ENCODE measurements at places on chromosomes 1 and 21. TPM values are rescaled to one million over a fixed set of nuclear protein-coding genes. Genes with fewer than 3 reads are reported as not detected.

DNA sequence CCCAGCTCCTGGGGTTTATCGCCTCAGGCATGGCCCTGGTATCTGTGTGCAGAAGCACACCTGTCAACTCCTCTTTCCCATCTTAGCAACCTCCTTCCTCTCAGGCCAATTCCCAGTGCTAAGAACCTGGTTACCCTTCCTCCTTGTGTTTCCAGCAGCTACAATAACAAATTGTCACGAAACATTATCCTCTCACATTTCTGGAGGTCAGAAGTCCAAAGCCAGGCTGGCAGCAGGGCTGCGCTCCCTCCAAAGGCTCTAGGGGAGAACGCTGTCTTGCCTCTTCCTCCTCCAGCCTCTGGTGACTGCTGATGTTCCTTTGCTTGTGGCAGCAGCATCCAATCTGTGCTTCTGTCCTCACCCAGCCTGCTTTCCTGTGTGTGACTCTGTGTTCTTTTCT is 10.7 kb upstream of the MRPS14 start:
- no peaks in the 10 kb centered on the region for H3K36me3 ChIP-seq
- no peaks in the 10 kb centered on the region for H3K4me1 ChIP-seq
- H3K27me3 ChIP-seq, result no peaks in the 10 kb centered on the region
- DNase-seq, result no peak

- H3K4me3 ChIP-seq, result no peak overlapping the region
- DNase-seq, result no peak
- H3K27ac ChIP-seq, result no peak overlapping the region
These were observed 109.9 kb downstream of the KIAA0319L start for GRCh38 chr1:35447278-35447677.

DNA sequence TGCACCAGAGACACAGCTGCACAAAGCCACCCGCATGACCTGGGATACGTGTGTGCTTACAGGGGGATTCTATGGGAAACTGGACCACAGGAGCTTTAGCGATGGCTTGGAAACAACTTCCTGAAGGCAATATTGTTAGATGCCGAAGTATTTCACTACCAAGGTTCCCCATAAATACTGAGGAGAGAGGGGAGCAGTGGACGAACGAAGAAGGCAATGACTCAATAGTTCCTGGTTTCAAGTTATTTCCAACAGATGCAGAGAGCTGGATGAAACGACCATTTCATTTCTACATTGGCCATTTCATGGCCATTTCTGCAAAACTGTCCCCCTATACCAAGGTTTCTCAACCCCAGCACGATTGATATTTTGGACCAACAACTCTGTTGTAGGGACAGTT is 61.3 kb downstream of the CD34 start:
- H3K4me1 ChIP-seq, result peaks cover 96% of the 10 kb centered on the region
- H3K27me3 ChIP-seq, result no peaks in the 10 kb centered on the region
- peaks cover 9% of the 10 kb centered on the region for H3K36me3 ChIP-seq
- DNase-seq, result no peak
- H3K27ac ChIP-seq, result peak overlapping the region; percentile 50

- peaks cover 7% of the 10 kb centered on the region for H3K27me3 ChIP-seq
- H3K36me3 ChIP-seq, result no peaks in the 10 kb centered on the region
- DNase-seq, result peak; percentile 78
- peaks cover 7% of the 10 kb centered on the region for H3K4me1 ChIP-seq
These were observed at the start of gene NGF for GRCh38 chr1:115337633-115338456. Gene NGF, minus strand, starts transcription at chr1:115338249. Its CDS starts 51,454 bp downstream, at chr1:115286795.

GRCh38 chr1:100629391-100629790 is 90.2 kb upstream of the VCAM1 start:
- no peak for DNase-seq
- H3K27ac ChIP-seq, result peak overlapping the region; percentile 33
- no peaks in the 10 kb centered on the region for H3K27me3 ChIP-seq
- H3K4me3 ChIP-seq, result no peak overlapping the region

GRCh38 chr1:3211582-3212375 is 142.8 kb downstream of the PRDM16 start:
- H3K36me3 ChIP-seq, result no peaks in the 10 kb centered on the region
- H3K4me3 ChIP-seq, result no peak overlapping the region
- DNase-seq, result no peak
- H3K27ac ChIP-seq, result no peak overlapping the region
- peaks cover 9% of the 10 kb centered on the region for H3K4me1 ChIP-seq

DNA sequence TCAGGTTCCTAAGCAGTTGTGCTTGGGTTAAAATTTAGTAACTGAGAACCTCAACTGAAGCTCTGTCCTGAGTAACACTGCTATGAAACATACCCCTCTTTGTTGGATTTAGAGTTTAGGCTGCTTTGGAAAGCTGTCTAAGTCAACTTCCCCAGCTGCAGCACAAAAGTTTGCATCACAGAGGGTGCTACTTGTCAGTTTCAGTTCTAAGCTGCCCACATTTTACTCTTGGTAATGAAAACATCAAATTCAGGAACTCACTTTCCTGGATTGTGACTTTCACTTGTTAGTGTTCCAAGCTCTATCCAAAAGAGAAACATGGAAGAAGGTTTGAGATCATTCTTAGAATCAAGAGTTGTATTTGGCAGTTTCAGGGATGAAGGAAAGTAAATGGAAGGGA is 191.7 kb upstream of the NFIA start:
- H3K4me3 ChIP-seq, result no peak overlapping the region
- H3K27me3 ChIP-seq, result no peaks in the 10 kb centered on the region
- DNase-seq, result no peak
- H3K4me1 ChIP-seq, result no peaks in the 10 kb centered on the region
- H3K36me3 ChIP-seq, result no peaks in the 10 kb centered on the region

- H3K27ac ChIP-seq, result no peak overlapping the region
- H3K27me3 ChIP-seq, result no peaks in the 10 kb centered on the region
- DNase-seq, result no peak
- peaks cover 8% of the 10 kb centered on the region for H3K36me3 ChIP-seq
- H3K4me1 ChIP-seq, result peaks cover 50% of the 10 kb centered on the region
These were observed 2.0 kb downstream of the C1orf232 start for GRCh38 chr1:26166719-26167281.

GRCh38 chr1:209621741-209622655 is 30.2 kb downstream of the LAMB3 start:
- H3K27ac ChIP-seq, result no peak overlapping the region
- no peak overlapping the region for H3K4me3 ChIP-seq
- no peaks in the 10 kb centered on the region for H3K27me3 ChIP-seq
- H3K4me1 ChIP-seq, result peaks cover 22% of the 10 kb centered on the region
- no peak for DNase-seq

ZNF124 gene
- total RNA-seq, result 11.9 TPM

DSTYK gene
- total RNA-seq, result 15.2 TPM

YIPF1 gene
- total RNA-seq, result 13.3 TPM

Data from stomach (tissue), 19 donors.